Epithelial cell of proximal tubule (primary cell): ENCODE measurements at places on chromosomes 1 and 21. TPM values are rescaled to one million over a fixed set of nuclear protein-coding genes. Genes with fewer than 3 reads are reported as not detected.

TNFRSF4 gene
- 0.36 and 0.40 TPM in 2 replicates for total RNA-seq

CELF3 gene
- not detected in 2 replicates for total RNA-seq

MRPL20 gene
- total RNA-seq: 150 and 246 TPM in 2 replicates

CFHR4 gene
- not detected in 2 replicates for total RNA-seq

TCP10L gene
- under 0.01 and 0.06 TPM in 2 replicates for total RNA-seq

CHIA gene
- total RNA-seq: not detected in 2 replicates

HHAT gene
- total RNA-seq: 10.9 and 13.7 TPM in 2 replicates

WNT2B gene
- total RNA-seq: 0.80 and 4.8 TPM in 2 replicates

FBLIM1 gene
- 194 and 246 TPM in 2 replicates for total RNA-seq

PSRC1 gene
- 56.6 and 67.9 TPM in 2 replicates for total RNA-seq

CYP2J2 gene
- 4.3 and 4.6 TPM in 2 replicates for total RNA-seq

ANKRD65 gene
- 2.7 and 4.0 TPM in 2 replicates for total RNA-seq

IGSF9 gene
- total RNA-seq: 1.4 and 2.0 TPM in 2 replicates

NMNAT2 gene
- 0.52 and 0.65 TPM in 2 replicates for total RNA-seq

RGS21 gene
- total RNA-seq: not detected in 2 replicates

DMRTA2 gene
- not detected in 2 replicates for total RNA-seq

SYDE2 gene
- 2.9 and 4.7 TPM in 2 replicates for total RNA-seq

KPRP gene
- total RNA-seq: not detected in 2 replicates

G0S2 gene
- total RNA-seq: 12.9 and 41.0 TPM in 2 replicates

B3GALT5 gene
- 3.6 and 7.8 TPM in 2 replicates for total RNA-seq

WNT3A gene
- not detected in 2 replicates for total RNA-seq

PAQR7 gene
- total RNA-seq: 9.4 and 15.0 TPM in 2 replicates
